ENCODE measurements at places on chromosomes 1 and 21. TPM values are rescaled to one million over a fixed set of nuclear protein-coding genes. Genes with fewer than 3 reads are reported as not detected.

The TNNI3K gene
- not detected for total RNA-seq

The AMY1A gene
- total RNA-seq, result not detected

The NR1I3 gene
- not detected for total RNA-seq

The LRRN2 gene
- 3.4 TPM for total RNA-seq

The OPTC gene
- not detected for total RNA-seq

The GPR25 gene
- total RNA-seq, result 5.9 TPM

The CASQ2 gene
- total RNA-seq, result 3.2 TPM

The PARS2 gene
- total RNA-seq, result 5.2 TPM

The CFHR4 gene
- total RNA-seq, result not detected

The BMP8B gene
- 0.98 TPM for total RNA-seq

The TTC39A gene
- total RNA-seq, result 11.5 TPM

The KRTAP21-2 gene
- total RNA-seq, result not detected

The KCNE2 gene
- not detected for total RNA-seq

The WNT9A gene
- 2.9 TPM for total RNA-seq

DNA sequence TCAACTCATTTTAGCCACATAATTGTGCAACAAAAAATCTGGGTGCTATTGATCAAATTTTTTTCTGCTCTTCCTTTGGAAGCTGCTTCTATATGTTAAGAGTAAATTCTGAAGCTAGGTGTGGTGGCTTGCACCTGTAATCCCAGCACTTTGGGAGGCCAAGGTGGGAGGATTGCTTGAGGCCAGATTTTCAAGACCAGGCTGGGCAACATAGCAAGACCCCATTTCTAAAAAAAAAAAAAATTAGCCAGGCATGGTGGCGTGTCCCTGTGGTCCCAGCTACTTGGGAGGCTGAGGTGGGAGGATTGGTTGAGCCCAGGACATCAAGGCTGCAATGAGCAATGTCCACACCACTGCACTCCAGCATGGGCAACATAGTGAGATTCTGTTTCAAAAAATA lies 24.3 kb upstream of the RSBN1 start:
- DNase-seq, result no peak

- DNase-seq, result no peak
Measured at GRCh38 chr1:40556121-40556520, 24.7 kb downstream of the ZNF684 start.

- no peak for DNase-seq
Measured at GRCh38 chr21:43306911-43307676, 119.8 kb downstream of the SIK1 start.

DNA sequence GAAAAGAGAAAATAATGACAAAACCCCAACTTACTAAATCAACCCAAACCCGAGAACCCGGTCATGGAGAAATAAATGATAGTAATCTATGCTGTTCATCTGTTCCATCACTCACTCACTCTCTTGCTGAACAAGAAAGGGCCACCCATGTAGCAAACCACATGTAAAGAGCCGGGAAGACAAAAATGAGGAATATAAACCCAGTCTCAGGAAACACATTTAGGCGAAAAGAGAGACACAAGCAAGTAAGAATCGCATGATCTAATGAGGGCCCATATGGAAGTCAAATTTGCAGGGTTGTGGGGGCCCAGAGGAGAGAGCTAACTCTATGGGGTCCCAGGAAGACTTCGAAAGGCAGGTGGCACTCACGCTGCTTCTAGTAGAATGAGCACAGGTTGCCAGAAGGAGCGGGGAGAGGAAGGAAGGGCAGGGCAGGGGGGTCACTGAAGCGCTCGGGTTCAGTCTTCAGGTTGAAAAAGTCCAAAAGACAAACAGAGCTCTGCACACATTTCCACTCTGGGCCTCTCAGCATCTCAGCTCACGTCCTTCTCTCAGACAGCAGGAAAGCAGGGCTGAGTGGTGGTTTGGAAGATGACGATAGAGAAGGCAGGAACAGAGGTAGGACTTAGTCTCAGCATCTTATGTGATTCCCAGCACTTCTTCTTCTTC lies 142.9 kb upstream of the KRTAP19-8 start:
- DNase-seq, result no peak

DNA sequence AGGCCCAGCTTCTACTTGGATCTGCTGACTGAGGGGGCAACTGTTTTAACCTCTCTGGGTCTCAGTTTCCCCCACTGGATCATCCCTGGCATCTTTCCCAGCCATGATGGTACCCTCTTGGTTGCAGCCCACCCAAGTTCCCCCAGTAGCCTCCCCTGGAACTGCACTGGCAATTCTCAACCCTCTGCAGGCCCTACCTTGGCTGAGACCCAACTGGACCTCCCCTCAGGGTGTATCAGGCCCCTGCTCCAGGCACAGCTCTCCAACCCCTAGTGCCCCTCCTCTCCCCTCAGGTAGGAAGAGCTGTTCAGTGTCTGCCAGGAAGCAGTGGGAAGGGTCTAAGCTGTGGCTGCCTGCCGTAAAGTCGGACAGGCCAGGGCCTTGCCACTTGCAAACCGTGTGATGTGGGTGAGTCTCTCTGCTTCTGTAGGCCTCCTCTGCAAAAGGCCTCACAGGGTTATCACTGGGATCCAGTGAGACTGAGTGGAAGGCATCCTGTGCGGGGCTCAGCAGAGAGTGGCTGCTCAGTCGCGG lies 32.1 kb downstream of the RHBG start:
- DNase-seq, result no peak

DNA sequence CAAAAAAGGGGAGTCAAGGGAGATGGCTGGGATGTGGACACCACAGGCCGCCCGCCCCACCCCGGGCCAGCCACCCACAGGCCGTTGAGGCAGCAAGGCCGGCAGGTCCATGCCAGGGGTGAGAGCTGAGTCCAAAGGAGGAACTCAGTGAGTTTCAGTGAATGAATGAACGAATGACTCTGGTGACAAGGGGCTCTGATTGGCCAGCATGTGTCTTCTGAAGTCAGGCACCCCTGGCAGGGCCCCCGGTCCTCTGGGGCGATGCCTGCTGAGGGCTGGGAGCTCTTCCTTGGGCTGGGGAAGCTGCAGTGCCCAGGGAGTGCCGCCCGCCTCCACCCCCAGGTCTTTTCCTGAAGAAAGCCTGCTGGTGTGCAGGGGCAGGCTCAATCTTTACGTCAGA lies 236.1 kb upstream of the VAMP3 start:
- DNase-seq, result no peak

GRCh38 chr1:84148758-84149157 lies 4.7 kb downstream of the PRKACB start:
- no peak for DNase-seq

GRCh38 chr1:157411769-157412168 lies 140.5 kb downstream of the FCRL5 start:
- DNase-seq, result no peak

GRCh38 chr1:110671361-110671760 lies 3.4 kb downstream of the KCNA3 start:
- DNase-seq, result no peak

DNA sequence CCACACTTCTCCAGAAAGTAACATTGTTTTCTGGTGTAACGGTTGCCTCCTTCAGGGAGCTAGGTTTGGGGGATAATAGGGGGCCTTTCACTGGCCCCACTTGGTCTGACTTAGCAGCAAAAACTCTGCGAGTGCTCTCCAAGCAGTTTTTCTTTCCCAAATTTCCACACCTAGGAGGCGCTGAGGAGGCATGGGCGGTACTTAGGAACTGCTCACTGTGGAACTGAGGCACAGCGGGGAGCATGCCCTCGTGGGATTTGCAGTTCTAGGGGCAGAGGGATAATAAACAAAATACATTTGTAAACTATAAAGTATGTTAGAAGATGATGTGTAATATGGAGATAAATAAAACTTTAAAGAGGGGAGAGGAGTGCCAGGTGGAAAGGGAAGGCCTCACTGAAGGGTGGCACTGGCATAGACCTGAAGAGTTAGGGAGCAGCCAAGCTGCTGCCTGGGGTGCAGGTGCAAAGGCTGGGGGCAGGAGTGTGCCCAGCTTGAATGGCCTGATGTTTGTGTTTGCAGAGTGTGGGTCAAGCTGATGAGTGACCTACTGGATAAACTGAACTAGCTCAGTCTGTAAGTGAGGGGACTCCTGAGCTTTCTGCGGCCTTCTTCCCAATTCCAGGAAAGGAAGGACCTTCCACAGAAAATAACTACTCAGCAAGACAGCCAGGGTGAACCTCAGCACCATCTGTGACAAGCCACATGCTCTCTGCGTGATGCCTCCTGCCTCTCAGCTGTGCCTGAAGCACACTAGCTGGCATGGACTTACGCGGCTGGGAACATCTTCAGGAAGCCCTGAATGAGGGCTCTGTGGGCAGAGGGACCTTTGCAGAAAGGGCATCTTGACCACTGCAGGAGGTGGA lies 1.9 kb downstream of the EPHX1 start:
- no peak for DNase-seq

- DNase-seq, result no peak
Measured at GRCh38 chr1:4650481-4650880, 3.9 kb upstream of the AJAP1 start.

- no peak for DNase-seq
Measured at GRCh38 chr1:218273762-218274479, 11.2 kb upstream of the RRP15 start.

DNA sequence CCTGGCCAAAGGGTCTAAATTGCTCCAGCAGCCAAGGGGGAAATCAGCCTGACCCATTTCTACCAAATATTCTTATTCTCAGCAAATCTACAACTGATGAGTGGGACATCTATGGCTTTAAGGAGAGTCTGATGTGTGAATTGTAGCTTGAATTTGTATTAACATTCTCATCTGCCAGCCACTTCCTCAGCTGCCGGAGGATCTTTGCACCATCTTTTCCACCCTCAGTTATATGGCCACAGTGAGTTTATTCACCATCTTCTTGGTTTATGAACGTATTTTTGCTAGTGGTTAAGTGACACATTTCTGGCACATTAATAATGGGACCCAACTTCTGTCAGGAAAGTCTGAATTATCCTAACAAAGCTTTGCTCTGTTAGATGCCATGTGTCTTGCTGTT lies 69.6 kb downstream of the COLGALT2 start:
- no peak for DNase-seq

- DNase-seq, result no peak
Measured at GRCh38 chr21:37419228-37419906, 52.8 kb downstream of the DYRK1A start.

DNA sequence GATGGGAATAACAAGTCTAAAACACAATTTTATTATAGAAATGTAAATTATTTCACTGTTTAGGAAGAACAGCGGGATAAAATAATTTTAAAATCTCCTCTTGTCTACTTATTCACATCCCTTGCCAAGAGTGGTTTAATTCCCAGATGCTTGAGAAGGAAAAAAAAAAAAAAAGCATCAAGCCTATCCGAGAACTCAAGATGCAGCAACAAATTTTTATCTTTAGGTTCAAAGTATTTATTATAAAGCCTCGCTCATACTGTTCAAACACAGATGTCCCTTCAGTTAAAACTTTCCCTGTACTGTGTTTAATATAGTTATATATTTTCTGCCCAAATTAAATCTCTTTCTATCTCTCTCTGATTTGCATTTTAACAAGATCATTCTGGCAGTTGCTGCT lies 1615.8 kb downstream of the PLA2G4A start:
- no peak for DNase-seq

DNA sequence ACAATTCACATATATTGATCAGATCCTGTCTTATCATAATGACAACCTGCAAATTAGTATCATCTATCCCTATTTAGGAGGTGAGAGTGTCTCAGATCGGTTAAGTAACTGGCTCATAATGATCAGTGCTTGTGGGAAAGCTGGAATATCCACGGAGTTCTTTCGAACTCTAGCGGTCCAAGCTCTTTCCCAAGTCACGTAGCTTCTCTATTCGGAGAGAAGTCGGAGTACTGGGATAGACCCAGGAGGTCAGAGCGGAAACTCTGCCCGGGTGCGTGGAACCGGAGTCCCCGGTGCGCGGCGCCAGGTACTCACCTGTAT lies 339 bp downstream of the PTGS2 start:
- DNase-seq, result no peak

GRCh38 chr1:180519846-180520245 lies 17.5 kb upstream of the ACBD6 start:
- DNase-seq, result no peak

GRCh38 chr1:54323921-54324250 lies 82.3 kb downstream of the SSBP3 start:
- no peak for DNase-seq

DNA sequence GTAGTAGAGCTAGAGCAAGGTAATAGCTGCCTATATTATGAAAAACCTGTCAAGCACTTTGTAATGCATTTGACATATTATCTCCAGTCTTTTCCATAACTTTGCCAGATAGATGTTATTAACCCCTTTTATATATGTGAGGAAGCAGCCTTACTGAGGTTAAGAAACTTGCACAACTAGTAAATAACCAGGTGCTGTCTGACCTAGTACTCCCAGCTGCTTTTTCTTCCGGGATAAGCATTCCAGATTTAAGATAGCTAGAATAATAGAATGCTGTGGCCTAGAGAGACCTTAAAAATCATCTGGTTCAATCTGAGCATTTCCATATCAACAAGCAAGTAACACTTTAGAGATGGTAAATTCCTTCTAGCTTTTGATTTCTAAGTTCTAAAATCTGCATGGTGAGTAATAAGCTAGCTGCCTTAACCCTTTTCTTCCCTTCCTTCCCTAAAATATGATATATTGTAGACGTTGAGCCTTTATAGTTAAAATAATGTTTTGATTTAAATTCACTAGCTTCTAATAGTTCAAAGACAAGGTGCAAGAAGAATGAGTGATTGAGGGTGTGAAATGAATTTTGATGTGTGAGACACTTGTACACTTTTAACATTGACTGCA lies 1.8 kb downstream of the SH3GLB1 start:
- no peak for DNase-seq

DNA sequence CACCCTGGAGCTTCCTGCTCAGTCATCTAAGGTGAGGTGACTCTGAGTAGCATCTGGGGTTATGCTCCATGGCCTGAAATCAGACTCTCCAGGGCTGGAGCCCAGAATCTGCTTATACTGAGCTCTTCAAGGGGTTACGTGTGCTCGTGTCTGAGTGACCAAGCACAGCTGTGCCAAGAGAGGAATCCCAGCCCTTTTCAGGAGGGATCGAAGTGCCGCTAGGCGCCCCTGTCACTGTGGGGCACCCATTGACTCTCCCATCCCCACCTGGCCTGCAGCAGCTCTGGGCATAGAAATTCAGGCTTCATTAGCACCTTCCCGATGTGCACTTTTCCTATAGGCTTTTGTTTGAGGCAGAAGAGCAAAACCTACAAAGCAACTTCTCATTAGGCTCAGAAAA lies 13.8 kb downstream of the VASH2 start:
- no peak for DNase-seq

GRCh38 chr1:63982201-63982600 lies 208.4 kb downstream of the ROR1 start:
- DNase-seq, result no peak

Data from vagina (tissue), 2 donors.